Stimulated activated naive CD8-positive, alpha-beta T cell treated with anti-CD3 and anti-CD28 coated beads, Interleukin-15, amount 100 ng/mL, for 72 hours (primary cell): ENCODE measurements at places on chromosomes 7 and 10.

DNA sequence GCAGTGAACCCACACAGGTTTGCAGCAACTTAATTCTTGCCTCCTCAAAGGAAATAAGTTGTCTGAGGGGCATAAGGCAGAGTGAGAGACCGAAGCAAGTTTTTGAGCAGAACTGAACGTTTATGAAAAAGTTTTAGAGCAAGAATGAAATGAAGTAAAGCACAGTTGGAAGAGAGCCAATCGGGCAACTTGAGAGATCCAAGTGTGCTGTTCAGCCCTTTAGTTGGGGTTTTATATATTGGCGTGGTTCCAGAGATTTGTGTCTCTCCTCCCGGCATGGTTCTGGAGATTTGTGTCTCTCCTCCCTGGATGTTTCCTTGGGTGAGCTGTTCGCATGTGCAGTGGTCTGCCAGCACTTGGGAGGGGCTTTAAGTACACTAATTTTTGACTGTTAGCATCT is 141.4 kb upstream of the DGKB start:
- no peak for DNase-seq

GRCh38 chr10:110002801-110003523 is 4.8 kb upstream of the ADD3 start:
- DNase-seq = no peak

DNA sequence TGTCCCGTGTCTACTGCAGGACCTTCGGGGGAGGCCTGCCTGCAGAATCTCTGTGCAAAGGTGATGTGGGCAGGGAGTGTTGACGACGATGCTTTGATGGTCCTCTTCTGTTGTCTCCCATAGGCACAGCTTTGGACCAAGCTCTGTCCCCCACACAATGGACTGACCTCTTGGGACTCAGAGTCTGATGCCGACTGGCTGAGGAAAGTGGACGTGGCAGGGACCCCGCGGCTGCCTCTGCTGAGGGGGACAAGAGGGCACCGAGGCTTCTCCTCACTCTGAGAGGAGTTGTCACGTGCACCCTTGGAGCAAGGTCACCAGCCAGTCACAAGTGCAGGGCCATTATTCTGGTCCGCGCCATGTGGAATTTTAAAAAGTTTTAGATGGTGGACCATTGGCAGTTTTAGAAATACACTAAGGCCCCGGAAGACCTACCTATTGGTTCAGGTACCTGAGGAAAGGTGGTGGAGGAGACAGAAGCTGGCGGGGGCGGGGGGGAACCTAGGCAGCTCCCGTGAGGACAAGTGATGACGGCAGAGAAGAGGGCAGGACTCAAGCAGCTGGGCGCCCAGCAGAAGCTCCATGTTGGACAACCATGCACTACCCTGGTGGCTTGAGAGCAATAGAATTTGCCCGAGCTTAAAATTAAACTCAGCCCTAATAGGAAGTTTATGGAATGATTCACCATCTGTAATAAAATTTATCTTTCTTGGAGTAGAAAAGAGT is 331.4 kb downstream of the PTPRN2 start:
- DNase-seq = no peak

GRCh38 chr10:124324856-124325632 is 93.7 kb downstream of the OAT start:
- DNase-seq = no peak

DNA sequence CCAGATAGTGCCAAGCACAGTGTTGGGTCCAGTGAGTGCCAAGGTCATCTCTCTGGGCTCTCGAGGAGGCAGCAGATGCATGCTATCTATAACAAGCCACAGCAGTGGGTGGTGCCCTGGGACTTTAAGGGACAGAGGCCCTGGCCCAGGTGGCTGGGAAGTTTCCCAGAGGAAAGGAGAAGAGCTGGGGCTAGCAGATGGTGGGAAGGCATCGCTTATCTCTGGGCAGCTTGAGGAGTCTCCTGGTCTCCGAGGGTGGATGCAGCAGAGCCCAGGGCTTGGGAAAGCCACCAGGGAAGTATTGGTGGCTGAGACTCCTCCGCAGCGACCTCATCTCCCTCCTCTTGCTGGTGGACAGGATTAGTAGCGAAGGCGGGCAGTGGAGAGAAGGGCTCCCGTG is 63.4 kb upstream of the LRRC4 start:
- DNase-seq = no peak

GRCh38 chr10:32049113-32049512 is 7.1 kb downstream of the KIF5B start:
- no peak for DNase-seq

- DNase-seq = no peak
Observed at GRCh38 chr7:45659496-45660139, 85.5 kb downstream of the ADCY1 start.

- no peak for DNase-seq
Observed at GRCh38 chr7:101733713-101734475, 83.5 kb upstream of the CUX1 start.

DNA sequence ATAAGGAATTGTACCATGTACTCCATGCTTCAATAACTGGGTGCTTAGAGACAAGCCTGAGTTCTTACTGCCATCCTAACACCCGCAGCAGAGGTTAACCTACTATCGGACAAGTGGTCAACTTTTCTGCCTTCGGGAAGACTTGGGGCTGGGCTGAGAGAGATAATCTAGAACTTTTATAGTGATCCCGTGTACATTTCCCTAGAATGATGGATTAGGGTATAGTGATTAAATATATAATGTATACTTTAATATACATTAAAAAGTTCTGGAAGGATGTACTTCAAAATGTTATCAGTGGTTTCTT is 12.2 kb upstream of the HNRNPF start:
- no peak for DNase-seq

GRCh38 chr7:46024263-46024916 is 103.3 kb upstream of the IGFBP3 start:
- DNase-seq = no peak

GRCh38 chr10:32981760-32982159 is 23.7 kb upstream of the ITGB1 start:
- no peak for DNase-seq

DNA sequence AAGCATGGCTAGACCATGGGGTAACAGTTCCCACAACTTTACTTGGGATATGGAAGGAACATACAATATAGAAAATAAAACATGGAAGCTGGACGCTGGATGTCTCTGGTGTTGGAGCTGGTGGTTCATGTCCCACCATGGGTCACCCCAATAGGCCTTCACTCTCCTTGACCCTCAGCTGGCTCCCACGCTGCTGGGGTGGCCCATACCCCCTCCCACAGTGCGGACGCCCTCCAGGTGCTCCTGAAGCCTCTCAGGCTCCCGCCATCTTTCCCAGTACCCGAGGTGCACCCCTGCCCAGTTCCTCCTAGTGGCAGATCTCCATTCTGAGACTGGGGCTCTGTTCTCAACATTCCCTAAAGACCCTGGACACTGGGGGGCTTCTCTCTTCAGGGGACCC is 5.8 kb upstream of the CPA1 start:
- no peak for DNase-seq

DNA sequence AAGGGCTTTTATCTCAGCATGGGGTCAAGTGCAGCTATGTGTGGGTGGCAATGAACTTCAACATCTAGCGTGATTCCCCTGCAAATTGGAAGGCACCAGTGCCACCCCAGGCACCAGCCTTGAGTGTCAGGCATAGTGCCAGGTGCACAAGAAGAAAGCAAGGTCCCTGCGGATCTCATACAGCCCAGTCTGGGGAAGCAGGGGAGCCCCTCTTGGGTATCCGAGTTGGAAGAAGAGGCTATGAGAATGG is 269.0 kb downstream of the RPS24 start:
- DNase-seq = no peak

DNA sequence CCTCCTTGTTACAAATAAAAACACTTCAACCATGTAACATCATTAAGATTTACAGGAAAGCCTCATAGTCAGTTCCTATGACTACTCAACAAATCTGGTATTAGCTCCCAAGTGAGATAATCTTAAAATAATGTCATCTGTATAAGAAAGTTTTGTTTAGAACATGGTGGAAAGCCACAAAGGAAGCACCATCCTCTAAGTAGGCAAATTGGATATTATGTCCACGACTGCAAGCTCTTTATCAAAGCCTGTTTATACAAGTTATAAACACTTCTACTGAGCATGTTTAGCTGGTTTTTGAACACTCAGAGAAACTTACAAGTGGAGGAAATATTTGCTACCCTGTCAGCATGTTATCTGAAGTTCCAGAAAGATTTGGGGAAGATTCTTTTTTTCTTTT is 349.8 kb downstream of the ARL4A start:
- DNase-seq = no peak

DNA sequence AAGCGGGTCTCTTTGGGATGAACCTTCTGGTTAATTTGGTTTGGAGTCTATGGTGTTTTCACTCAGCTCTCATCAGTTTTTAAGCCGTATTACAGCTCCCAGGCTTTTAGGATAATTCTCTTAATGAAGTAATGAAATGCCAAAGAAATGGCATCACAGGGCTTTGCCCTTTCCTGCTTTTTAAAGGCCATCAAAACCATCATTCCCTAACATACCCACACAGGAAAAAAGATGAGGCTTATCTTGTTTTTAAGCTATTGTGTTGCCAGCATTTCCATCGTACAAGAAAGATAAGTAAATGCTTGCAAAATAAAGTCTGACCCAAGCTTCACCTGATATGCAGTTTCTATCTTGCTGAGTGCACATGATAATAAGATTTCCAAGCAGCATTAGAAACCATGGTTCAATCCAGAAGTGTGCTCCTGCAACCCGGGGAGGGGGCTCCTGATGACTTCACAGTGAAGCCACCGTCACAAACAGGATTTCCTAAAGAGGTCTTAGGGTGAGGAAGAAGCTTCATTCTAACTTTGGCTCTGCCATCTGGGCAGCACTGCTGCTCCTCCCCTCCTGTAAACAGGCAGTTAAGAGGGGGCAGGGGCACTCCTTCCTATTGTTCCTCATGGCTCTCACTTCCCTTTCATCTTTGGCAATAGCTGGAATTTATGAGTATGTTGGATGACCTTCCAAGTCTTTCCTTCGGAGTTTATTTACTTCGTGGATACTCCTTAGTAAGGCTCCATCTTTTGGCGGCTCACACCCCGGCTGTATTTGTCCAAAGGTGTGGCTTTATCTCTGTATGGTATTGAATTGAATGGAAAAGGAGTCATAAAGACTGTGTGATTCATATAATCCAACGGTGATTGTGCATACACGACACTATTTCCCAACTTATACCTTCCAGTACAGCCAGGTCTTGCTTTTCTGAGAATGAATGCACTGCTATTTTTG is 55.2 kb upstream of the FAM133B start:
- peak; percentile 39 for DNase-seq

DNA sequence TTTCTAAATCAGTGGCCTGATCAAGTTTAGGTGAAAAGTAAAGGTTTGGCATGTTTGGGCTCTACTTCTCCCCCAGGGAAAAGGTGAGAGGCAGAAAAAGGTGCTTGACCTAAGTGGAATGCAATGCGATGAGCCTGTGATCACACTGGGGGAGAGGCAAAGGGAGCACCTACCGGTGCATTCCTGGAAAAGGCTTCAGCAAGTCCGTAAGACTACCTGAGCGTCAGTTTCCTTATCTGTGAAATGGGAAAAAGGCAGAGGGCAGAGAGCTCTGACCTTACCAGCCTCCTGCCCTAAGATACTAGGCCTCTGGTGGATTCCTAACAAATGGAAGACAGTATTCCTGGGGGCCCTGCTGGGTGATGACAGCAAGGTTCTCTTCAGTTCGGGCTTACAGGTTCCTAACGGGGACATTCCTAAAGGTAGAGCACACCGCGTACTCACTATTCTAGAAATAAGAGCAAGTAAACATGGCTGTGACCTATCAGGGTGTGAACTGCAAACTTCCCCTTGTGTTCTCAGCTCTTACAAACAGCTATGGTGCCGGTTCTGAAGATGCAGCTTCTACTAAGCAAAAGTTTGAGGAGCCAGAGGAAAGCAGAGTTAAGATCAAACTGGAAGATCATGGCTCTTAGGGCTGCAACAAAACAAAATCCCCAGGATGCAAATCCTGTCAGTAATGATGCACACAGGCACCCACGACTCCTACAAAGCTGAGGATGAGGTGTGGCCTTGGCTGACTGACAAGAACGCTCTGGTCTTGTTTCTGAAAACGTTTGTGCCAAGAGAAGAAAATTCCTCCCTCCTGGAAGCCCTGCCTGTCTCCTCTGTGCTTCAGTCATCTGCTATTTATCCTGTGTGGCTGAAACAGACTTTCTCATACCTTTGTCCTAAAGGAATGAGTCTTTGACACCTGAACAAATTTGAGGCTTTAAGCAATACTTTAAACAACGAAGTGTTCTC is 13.3 kb upstream of the ACSL5 start:
- no peak for DNase-seq

- DNase-seq = no peak
Observed at GRCh38 chr10:50561816-50562215, 61.9 kb downstream of the SGMS1 start.

- DNase-seq = no peak
Observed at GRCh38 chr7:157702311-157703023, 365.7 kb downstream of the DNAJB6 start.

- no peak for DNase-seq
Observed at GRCh38 chr7:128959296-128959695, 21.6 kb downstream of the IRF5 start.

GRCh38 chr7:128029405-128029995 is 1.7 kb downstream of the LRRC4 start:
- DNase-seq = no peak

GRCh38 chr10:3897156-3897555 is 112.1 kb upstream of the KLF6 start:
- DNase-seq = no peak

GRCh38 chr10:5643346-5644067 is 22.9 kb downstream of the ASB13 start:
- no peak for DNase-seq

DNA sequence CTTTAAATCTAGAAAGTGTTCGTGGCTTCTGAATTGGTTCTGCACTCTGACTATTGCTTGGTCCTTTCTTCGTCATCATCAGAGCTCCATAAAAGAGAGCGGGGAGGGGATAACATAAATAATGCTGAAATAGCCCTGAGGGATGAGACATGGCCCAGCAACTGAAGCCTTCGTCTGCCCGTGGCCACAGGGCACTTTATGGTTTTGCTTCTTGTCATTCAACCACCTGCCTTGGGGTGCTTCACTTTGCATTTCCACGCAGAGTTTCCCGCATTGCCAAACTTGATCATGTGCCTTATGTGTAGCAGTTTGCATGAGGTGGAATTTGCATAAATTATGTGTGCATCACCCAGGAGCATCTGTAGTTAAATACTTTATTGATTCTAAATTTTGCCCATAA is 15.9 kb downstream of the GSTO2 start:
- DNase-seq = no peak

DNA sequence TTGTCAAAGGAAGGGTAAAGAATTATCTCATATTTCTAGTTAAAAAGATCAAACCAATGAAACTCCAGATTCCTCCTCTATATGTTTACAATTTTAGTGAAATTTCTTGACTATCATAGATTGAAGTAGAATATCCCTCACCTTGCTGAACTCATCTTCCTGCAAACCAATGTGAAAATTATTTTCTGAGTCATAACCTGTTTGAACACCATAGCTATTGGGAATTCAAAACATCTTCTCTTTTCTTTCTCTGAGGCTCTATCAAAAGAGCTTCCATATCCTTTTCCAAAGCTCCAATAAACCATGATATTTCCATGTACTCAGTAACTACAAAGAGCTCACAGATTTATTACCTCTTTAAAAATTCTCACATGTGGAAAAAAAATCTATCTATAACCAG is 134.3 kb downstream of the DOCK4 start:
- DNase-seq = no peak

- DNase-seq = peak; percentile 8
Observed at GRCh38 chr10:79380946-79381721, 33.9 kb downstream of the PPIF start.
